Uterine smooth muscle cell (primary cell): ENCODE measurements at places on chromosomes 2 and 18. TPM values are rescaled to one million over a fixed set of nuclear protein-coding genes. Genes with fewer than 3 reads are reported as not detected.

The SF3B6 gene
- total RNA-seq: 139 and 147 TPM in 2 replicates

The IL37 gene
- total RNA-seq: 0.22 TPM in 1 of 2 replicates, not detected in the other

The CPLX4 gene
- not detected in 2 replicates for total RNA-seq

The TACR1 gene
- 0.12 and 0.22 TPM in 2 replicates for total RNA-seq

The BOK gene
- 10.6 and 13.6 TPM in 2 replicates for total RNA-seq

The EGR4 gene
- not detected in 2 replicates for total RNA-seq

The SERPINB13 gene
- total RNA-seq: not detected in 2 replicates

The RAB6D gene
- not detected in 2 replicates for total RNA-seq
